ENCODE measurements at places on chromosomes 7 and 10. TPM values are rescaled to one million over a fixed set of nuclear protein-coding genes. Genes with fewer than 3 reads are reported as not detected.

PTF1A gene
- total RNA-seq: not detected

ANKRD61 gene
- 0.22 TPM for total RNA-seq

DDC gene
- not detected for total RNA-seq

DENND2A gene
- not detected for total RNA-seq

- no peaks in the 10 kb centered on the region for H3K27me3 ChIP-seq
- no peaks in the 10 kb centered on the region for H3K36me3 ChIP-seq
- no peak overlapping the region for H3K27ac ChIP-seq
- DNase-seq: no peak
Measured at GRCh38 chr10:87847550-87847949, 15.8 kb downstream of the KLLN start.

- DNase-seq: no peak
- H3K36me3 ChIP-seq: no peaks in the 10 kb centered on the region
- H3K27ac ChIP-seq: no peak overlapping the region
- no peaks in the 10 kb centered on the region for H3K27me3 ChIP-seq
- no peaks in the 10 kb centered on the region for H3K4me1 ChIP-seq
Measured at GRCh38 chr7:136018104-136018503, 40.9 kb upstream of the MTPN start.

DNA sequence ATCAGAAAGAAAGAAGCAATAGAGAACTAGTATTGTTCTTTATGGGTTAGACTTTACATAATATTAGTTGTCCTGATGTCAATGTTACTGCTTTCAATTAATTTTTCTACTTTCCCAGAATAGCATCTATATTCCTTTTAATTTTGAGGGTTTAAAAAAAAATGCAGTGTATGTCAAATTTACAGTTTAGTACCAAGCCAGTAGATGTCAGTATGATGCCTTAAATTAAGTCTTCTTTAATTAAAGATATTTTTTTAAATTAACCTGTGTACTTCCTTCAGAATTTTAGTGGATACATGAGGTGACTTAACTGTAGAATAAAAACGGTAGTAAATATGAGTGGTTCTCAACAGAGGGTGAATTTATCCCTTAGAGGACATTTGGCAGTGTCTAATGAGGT is 35.2 kb upstream of the STOX1 start:
- peaks cover 29% of the 10 kb centered on the region for H3K36me3 ChIP-seq
- H3K27ac ChIP-seq: no peak overlapping the region
- DNase-seq: peak; percentile 49
- no peaks in the 10 kb centered on the region for H3K4me1 ChIP-seq
- no peak overlapping the region for H3K4me3 ChIP-seq
- H3K27me3 ChIP-seq: no peaks in the 10 kb centered on the region

- H3K4me1 ChIP-seq: peaks cover 77% of the 10 kb centered on the region
- no peak for DNase-seq
- H3K36me3 ChIP-seq: no peaks in the 10 kb centered on the region
- H3K27me3 ChIP-seq: no peaks in the 10 kb centered on the region
- no peak overlapping the region for H3K27ac ChIP-seq
Measured at GRCh38 chr7:50145226-50145625, 52.2 kb upstream of the ZPBP start.
